ENCODE measurements at places on chromosomes 1 and 21.

GRCh38 chr1:178330153-178330552 lies 166.6 kb downstream of the CLEC20A start:
- DNase-seq = no peak

- DNase-seq = no peak
Measured at GRCh38 chr1:92747735-92748134, 37.2 kb downstream of the EVI5 start.

DNA sequence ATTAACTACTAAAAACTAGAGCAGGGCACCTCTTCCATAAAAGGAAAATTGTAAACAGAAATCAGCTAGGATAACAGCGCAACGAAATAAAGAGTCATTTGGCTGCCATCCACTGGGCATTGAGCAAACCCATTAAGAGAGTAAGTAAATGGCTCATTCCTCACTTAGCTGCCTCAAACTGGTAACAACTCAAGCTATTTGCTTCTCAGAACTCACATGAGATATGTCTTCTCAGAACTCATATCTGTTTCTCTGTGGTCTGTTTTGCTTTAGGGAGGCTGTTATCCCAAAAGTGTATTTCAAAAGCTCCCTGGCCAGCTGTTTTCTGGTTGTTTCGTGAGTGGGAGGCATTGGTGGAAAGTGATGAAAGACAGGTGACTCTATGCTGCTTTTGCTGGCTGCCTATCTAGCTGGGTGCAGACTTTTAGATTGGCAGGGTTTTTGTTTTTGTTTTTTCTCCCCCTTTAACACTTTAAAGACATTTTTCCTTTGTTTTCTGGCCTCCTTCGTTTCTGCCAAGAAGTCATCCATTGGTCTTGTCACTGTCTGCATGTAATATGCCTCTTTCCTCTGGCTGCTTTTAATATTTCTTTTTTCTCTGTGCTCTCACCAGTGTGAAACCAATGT lies 269.2 kb upstream of the RGS18 start:
- no peak for DNase-seq

DNA sequence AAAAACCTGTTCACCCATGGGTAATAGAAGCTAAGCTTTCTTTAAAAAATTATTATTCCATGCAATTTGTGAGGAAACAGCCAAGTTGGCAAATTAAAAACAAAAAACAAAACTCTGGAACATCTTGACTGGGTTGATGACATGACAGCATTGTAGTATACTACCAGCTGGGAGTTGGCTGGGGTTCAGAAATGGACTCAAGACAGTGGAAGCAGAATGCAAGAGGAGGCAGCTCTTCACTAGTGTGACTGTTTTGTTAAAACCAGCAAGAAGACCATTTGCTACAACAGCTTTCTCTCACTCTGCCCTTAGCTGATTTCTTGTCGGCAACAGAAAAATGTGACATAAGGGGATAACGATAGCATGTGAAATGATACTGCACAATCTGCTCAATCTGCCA lies 1298.9 kb upstream of the ADGRL4 start:
- no peak for DNase-seq

DNA sequence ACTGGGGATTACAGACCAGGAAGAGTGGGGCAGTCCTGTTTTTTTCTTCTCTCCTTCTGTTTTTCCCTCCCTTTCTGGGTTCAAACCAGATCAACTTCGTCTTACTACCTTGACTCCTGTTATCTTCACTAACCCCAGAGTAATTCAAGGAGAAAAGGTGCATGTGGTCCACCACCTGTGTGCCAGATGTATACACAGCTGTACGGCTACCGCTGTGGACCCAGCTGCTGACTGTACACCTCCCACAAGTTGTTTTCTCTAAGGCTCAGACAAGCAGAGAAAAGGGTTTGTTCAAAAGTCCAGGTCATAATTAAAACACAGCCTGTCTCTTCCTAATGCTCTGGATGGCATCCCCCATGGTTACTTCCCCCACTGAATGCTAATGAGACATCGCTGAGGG lies 102.1 kb downstream of the LMX1A start:
- DNase-seq = no peak

DNA sequence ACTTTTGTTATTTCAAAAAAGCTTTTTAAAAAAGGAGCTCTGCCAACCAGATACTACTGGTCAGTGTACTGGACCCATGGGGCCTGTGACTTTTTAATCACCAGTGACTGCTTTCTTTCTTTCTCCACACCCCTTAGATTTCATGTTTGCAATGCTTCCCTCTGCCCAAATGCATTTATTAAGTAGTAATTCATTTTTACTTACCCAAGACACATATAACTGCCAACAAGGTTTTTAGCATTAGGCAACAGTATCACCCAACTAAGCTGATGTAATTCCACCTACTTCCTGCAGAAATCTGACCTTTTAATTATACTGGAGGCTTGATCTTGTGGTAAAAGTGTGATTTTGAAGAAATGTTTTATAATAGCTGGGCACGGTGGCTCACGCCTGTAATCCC lies 12.5 kb downstream of the MECR start:
- no peak for DNase-seq

- DNase-seq = peak; percentile 48
Measured at GRCh38 chr1:224175617-224176016, 7.4 kb upstream of the DEGS1 start.

DNA sequence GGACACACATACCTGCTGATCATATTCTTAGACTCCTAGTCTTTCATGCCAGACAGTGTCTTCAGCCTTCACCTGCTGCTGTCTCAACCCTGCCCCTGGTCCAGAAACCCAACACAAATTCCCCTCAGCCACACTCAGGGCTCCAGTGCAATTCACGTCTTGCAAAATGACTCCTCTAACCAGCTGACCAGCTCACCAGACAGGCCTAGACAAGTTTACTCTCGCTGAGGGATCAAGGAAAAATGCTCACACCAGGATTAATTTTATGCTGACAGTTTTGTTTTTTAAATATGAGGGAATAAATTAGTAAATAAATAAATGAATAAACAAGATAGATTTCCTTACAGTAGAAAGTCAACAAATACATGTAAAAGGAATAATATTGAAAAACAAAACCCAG lies 28.5 kb downstream of the CCDC185 start:
- DNase-seq = no peak

DNA sequence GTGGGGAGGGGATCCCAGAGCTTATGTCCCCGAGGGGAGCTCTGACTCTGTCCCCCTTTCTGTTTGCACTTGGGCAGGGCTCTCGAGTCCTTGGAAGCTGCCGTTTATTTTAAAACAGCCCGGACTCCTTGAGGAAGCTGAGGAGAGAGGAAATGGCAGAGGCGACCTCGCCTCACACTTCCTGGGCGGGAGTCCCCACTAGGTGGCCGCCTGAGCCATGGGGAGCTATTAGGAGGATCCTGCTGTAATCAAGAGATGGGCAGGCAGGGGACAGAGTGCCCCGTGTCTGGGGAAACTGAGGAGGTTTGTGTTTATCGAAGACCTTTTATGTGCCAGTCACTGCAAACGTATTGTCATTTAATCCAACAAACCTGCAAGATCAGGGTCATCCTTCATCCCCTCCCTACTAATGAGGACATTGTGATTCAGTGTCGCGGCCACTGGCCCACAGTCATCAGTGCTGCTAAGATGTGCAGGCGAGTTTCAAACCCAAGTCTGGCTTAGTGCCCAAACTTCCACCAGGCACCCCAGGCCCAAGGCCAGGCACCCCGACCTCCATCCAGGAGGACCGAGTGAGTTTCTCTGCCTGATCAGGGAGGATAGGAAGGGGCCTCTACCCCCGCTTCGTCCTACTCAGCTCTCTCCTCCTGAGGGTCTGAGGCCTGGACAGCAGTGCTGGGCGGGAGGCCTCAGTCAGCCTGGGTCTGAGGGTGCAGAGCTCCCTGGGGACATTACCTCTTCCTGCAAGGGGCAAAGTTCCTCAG lies 316.9 kb upstream of the VAMP3 start:
- no peak for DNase-seq

GRCh38 chr1:234616644-234617043 lies 6.7 kb upstream of the IRF2BP2 start:
- no peak for DNase-seq

DNA sequence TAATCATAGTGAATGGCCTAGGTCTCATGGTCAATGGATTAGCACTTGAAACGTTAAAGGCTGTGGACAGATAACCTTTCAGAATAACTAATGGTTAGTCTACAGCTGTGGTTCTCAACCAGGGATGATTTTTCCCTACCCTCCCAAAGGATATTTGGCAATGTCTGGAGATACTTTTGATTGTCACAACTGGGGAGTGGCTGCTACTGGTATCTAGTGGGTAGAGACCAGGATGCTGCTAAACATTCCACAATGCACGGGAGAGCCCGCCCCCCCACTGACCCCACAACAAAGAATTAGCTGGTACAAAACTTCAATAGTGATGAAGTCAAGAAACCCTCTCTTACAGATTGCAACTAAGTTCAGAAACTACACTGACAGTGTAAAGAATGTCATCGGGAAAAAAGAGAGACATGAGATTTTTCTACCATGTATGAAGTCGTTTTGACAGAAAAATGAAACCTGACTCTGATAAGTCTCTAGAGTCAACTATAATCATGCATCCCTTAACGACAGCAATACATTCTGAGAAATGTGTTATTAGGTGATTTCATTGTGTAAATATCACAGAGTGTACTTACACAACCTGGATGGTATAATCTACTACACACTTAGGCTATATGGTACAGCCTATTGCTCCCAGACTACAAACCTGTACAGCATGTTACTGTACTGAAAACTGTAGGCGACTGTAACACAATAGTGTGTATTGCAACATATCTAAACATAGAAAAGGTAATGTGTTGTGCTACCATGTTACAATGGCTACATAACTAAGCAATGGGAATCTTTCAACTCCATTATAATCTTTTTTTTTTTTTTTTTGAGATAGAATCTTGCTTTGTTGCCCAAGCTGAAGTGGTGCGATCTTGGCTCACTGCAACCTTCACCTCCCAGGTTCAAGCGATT lies 49.7 kb upstream of the PRDX6 start:
- DNase-seq = no peak

- DNase-seq = no peak
Measured at GRCh38 chr1:85933961-85934360, 222.6 kb downstream of the COL24A1 start.

- no peak for DNase-seq
Measured at GRCh38 chr1:201507360-201507675, 395 bp upstream of the CSRP1 start.

GRCh38 chr1:98693385-98693784 lies 31.9 kb downstream of the SNX7 start:
- DNase-seq = no peak

DNA sequence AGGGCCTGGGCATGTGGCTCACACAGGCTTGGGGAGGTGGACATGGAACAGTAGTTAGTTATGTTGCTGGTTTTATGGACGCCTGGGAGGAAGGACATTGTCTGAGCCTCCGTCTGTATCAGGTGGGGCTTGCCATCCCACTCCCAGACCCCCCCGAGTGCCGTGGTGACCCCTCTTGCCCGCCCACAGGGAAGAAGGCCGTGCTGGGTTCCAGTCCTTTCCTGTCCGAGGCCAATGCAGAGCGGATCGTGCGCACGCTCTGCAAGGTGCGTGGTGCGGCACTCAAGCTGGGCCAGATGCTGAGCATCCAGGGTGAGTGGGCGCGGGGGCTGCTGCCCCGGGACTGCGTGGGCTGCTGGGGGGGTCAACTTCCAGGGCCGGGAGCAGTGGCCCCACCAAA lies 41.7 kb downstream of the COQ8A start:
- no peak for DNase-seq

GRCh38 chr1:226640321-226641136 lies 92.0 kb downstream of the STUM start:
- DNase-seq = no peak

DNA sequence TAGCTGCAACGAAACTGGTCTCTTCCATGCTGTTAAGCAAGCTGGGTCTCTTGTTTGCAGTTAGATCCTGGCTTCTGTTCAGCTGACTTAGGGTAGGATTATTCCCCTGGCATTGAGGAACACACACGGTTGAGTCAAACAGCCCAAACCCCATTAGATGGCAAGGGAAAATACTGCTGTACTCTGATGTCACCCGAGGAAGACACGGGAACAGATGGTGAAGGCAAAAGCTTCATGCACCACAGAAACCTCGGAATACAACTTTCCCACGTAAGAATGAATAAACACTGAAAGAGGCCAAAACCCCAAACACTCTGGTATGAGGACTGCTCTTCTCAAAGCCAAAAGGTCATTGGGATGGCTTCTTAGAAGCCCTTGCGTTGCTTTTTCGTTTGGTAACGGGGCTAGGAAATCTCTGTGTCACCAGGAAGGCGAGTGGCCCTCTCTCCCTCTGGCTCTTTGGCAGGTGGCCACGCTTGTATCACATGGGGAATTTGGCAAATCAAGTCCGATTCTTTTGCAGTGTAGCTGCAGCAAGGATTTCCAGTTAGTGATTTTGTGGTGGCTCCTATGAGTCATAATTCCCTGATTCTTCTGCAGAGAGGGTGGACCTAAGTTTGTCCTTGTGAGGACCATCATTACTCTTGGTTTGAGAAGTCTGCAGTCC lies 16.7 kb upstream of the LYST start:
- DNase-seq = no peak
